ENCODE measurements at places on chromosomes 2 and 18. TPM values are rescaled to one million over a fixed set of nuclear protein-coding genes. Genes with fewer than 3 reads are reported as not detected.

Gene TUBA4B
- not detected for total RNA-seq

Gene BARD1
- total RNA-seq: 21.8 TPM

Gene DSC3
- 0.73 TPM for total RNA-seq

Gene SOWAHC
- total RNA-seq: 27.1 TPM

Gene DQX1
- 0.78 TPM for total RNA-seq

Gene SRD5A2
- 0.04 TPM for total RNA-seq

Gene CLASP1
- total RNA-seq: 33.1 TPM

Gene PRR30
- total RNA-seq: not detected

Gene DNAJC5G
- not detected for total RNA-seq

Gene CXCR4
- 62.1 TPM for total RNA-seq

DNA sequence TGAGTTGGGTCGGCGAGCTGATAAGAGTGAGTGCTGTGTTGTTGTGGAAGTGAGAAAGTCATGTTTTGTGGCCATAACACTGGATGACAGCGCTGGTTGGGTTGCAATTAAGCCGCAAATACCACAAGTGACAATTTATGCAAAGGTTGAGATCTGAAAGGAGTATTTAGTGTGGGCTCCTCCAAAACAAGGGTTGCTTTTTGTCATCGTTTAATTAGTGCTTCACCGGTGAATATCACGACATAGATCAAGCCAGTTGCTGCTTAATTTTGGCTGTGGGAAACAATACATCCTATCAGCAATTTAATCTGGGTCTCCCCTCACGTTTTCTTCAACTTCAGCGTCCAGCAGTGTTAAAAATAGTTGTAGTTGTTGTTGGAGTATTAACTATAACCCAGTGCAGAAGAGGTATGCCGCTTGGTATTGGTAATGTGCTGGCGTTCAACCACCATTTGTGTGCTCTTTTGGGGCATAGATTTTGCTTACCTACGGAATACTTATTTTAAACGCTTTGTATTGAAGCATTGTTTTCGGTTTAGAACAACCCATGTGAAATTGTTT, 662 bp downstream of the ACVR2A start:
- DNase-seq: no peak

DNA sequence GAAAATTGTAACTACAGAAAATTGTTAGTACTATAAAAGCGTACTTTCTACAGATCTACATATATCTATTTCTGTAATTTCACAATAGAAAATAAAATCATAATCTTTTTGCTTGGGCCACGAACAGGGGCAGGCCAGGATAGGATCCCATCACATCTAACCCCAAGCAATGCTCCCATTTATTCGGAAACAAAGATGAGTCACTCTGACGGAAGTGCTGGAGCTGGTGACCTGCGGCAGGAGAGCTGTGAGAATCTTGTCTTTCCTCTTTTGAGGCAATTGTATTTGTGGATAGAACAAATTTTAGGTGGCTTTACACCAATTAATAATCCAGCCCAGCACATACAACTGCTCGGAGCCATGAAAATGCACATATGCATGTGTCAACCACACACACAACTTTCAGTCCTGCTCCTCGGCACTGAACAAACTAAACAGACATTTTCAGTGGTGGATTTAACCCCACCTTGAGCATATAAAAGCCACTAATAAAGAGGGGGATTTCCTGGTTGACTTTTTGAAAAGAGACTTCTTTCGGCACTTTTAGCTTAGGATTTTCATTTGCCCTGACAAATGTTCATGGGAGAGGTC, 22.3 kb upstream of the INSIG2 start:
- no peak for DNase-seq

GRCh38 chr2:209688385-209688784, 83.2 kb upstream of the UNC80 start:
- no peak for DNase-seq

DNA sequence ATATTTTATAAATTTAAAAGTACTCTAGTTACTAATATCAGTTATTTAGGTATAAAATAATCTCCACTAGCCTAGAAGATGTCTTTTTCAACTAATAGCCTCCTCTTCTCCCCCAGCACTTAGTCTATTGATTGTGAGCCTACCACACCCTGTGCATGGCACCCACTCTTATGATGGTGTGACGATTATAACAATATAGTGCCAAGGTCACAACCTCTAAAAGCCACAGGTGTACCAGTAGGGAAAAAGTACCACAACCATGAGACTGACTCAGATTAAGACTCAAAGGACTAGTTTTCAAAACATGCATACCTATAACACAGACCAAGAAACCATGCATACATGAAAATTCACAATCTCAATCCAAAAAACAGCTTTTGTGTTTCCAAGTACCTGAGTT, 27.6 kb downstream of the THADA start:
- DNase-seq: no peak

- no peak for DNase-seq
Observed at GRCh38 chr2:221377066-221377465, 195.0 kb downstream of the EPHA4 start.

DNA sequence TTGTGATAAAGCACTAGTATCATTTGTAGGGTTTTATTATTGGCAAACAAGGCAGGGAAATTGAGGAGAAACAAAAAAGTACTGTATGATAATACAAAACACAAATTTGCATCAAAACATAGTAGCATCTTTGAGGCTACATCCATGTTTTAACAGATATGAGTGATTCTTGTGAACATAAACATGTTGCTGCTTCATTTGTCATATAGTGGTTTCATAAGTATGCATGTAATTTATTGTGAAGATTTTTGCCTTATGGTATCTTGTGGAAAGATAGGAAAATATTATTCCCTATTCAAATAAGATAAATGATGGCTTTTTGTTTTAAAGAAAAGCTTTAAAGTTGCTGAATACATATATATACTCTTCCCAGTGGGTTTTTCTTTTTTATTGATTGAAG, 60.3 kb downstream of the VRK2 start:
- DNase-seq: no peak

- DNase-seq: no peak
Observed at GRCh38 chr2:9665898-9666297, 35.1 kb upstream of the YWHAQ start.

GRCh38 chr18:12838178-12838634, 45.8 kb downstream of the PTPN2 start:
- DNase-seq: peak; percentile 48

DNA sequence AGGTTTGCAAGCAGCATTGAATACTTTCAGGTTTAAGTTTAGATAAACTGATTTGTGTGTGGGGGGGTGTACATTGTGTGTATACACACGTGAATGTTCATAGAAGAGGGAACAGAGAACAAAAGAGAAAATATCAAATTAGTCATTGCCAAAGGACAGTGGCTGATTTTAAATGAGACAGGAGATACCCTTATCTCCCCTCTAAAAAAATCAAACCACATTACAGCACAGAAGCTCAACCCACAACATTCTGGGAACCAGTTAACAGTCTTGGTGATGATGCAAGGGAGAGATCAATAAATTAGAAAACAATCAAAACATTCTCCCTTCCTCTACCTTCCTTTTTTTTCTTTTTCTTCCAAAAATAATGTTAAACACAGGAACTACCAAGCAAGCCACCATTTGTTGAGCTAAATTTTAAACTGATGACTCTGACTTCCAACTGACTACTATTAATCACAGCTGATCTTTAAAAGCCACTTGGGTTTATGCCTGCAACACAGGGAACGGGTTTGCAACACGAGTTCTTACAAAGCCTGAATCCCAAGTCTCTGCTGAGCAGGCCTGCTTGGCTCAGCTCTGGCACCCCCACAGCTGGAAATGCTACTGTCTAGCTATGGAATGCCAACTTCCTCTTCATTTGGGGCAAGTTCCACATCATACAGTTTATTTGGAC, 119.2 kb upstream of the ACVR1C start:
- no peak for DNase-seq

DNA sequence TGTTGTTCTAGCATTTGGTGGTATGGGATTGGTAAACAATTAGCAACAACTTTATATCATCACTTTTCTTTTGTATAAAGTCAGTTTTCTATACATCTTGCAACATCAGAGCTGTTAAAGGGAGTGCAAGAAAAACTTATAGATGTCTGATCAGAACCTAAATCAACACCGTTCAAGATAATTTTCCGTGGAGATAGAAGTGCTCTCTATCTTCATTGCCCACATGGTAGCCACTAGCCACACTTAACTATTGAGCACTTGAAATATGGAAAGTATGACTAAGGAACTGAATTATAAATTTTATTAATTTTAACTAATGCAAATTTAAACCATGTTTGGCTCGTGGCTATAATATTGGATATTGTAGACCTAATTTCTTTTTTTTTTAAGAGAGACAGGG, 5.2 kb downstream of the TTC27 start:
- DNase-seq: no peak

DNA sequence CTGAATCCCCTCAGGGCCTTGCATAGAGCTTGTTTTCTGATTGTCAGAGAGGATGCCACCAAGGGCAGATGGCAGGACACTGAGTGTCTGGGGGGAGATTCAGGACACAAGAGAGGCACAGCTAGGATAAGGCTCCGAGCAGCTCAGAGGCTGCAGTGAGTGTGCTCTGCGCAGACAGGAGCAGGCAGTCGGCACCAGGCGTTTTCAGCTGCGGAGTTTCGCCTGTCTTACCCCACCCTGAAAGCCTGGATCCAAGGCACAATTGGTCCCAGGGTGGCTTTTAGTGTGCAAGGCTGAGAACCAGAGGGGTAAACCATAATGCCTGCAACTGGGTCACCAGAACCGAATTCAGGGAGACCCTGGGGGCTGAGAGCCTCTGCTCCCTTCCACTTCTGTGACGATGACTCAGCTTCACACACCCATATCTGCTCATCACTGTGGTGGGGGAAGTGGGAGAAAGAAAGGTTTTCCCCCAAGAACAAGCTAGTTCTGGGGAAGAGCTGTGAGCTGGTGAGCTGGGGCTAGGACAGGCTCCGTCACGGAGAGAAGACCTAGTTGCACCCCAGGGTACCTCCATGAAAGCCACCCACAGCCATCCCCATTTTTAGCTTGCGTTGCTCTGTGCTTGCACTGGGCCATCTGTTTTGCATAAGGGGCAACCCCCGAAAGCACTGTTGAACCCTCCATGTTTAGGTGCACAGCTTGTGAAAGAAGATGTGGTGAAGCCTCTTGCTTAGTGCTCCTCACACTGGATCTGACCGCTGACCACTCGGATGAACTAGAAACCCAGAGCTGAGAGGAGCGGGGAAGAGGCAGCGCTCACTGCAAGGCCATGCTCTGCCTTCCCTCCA, 173.7 kb downstream of the CELF4 start:
- DNase-seq: no peak

DNA sequence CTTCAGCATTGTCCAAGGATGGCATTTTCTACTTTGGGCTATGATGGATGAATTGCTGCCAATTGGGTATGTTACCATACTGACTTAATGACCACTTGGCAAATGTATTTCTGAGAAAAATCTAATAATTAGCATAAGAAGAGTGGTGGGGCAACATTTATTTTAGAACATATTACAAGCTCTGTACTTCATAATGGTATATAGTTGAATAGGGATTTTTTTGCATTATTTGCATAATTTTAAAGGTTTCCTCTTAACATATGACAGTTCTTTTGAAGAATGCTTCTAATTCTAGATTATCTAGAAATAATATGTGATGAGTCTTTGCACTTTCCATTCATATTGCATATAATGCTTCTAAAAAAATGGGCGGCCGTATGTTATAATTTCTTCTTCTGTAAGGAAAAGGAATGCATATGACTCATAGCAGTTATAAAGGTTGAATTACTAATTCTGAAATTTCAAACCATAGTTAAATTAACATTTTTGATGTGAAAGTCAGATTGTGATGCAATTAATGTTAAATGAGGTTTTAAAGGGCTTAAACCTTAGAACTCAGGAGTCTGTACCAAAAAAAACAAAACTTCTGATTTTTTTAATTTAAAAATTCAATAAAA, 1652.3 kb upstream of the SLC39A10 start:
- no peak for DNase-seq

DNA sequence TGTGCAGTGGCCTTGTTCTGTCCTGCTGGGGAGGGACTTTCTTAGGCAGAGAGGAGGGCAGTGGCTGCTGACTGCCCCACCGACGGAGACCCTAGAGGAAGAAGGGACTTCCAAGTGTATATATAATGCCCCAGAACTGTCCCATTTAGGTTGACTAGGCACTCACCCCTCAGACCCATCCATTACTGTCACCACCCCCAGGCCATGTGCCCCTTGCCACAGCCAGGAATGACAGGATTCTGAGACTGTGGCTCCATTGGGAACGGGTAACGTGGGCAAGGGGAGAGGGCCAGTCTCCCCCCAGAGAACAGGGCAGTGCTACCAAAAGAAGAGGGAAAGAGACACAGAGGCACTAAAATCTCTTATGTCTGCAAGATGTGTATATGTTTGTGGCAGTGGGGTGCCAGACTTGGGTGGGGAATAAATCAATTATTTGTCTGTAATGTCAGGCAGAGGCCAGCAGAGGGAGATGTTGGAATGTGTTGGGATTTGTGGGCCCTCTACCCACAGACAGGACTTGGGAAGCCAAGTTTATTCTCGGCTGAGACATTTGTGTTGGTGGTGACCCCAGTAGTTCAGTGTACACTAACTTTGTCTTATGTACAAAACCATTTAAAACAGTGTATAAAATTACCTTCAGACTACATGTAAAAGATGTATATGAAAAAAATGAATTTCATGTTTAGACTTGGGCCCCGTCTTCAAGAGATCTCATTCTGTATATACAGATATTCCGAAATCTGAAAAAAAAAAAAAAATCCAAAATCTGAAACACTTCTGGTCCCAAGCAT, 24.0 kb upstream of the TMEM37 start:
- DNase-seq: peak; percentile 86

DNA sequence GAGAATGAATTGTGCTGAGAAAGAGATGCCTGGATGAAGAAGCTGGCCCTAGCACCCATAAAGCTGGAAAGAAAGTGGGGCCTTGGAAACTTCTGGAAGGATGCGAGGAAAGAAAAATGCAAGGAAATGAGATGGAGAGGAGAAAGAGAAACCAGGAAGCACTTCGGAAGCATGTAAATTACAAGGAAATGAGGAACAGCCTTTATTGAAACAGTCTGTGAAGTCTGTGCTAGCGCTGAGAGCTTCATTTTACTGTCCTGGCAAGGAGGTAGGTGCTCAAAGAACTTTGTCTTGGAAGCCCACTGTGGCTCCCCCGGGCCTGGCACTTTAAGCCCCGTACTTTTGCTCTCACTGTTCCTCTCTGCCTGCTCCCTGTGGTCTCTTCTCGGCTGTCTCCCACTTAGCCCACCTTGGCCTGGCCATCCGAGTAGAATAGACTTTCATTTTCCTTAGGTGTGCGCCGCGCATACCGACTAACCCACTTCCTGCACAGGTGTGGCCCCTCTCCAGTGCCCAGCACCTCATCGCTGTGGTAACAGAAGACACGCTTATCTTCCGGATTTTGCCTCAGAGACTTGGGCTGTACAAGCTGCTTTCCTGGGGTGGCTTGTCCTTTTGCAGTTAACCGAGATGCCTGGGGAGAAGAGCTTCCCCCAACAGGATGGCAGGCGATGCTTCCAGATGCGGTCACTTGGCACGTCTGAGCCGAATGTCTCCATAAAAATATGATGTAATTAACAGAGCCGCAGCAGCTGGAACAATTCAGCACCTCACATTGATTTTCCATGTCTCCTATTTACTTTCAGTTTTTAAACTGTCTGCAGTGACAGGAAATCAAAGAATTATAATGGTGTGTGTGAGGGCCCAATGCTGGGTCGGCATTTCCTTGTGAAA, 199.6 kb downstream of the HRH4 start:
- no peak for DNase-seq

All from H7 (cell line).